ENCODE measurements at places on chromosomes 3 and 15.

DNA sequence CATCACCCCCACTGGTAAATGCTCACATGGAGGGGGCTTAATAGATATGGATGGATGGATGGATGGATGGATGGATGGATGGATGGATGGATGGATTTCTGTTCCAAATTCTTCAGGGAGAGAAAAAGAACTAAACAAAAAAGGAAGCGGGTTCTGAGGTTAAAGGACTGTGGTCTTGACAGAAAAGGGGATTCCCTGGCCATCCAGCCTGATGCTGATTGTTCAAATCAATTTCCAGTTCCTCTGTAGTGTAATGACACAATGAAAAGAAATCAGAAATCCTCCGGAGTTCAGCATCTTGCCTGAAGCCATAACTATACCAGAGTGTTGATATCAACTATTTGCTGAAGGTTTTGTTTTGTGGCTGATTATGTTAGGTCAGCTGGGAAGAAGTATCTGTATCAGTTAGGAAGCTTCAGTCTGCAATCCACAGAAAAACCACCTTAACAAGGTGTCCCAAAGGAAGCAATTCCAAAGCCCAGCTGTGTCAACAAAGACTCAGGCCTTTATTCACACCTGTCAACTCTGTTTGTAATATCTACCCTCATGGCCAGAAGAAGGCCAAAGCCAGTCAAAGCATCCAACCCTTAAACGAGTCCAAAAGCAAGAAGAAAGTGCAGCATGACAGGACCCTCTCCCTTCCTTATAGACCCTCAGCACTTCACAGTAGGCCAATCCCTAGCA lies 24.5 kb upstream of the RASA2 start:
- H3K36me3 ChIP-seq, result peaks cover 1% of the 10 kb centered on the region
- H3K27me3 ChIP-seq, result no peaks in the 10 kb centered on the region
- peaks cover 25% of the 10 kb centered on the region for H3K4me1 ChIP-seq
- no peak overlapping the region for H3K4me3 ChIP-seq
- no peak overlapping the region for H3K27ac ChIP-seq

DNA sequence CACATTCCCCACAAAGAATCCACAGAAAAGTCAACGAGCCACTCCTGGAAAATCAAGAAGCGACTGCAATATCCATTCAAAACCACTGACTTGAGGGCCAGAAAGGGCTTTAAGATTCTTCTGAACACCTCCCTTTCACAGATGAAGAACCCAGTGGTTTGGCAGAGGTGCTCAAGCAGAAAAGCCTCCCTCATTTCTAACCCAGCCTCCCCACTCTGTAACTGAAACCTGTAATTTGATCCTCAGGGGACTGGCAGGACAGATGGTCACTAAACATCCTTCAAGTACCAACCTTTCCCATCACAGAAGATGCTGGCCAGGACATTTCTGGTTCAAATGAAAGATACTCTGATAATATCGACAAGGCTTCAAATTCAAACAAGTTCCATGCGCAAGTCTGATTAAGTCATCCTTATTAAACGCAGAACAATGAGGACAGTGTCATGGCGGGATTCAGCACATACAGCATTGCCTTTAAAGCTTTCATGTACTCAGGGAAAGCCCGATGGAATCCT lies 5.5 kb downstream of the SEMA5B start:
- peaks cover 6% of the 10 kb centered on the region for H3K4me1 ChIP-seq
- H3K36me3 ChIP-seq, result no peaks in the 10 kb centered on the region
- H3K4me3 ChIP-seq, result no peak overlapping the region
- no peak overlapping the region for H3K27ac ChIP-seq
- no peak for DNase-seq
- H3K27me3 ChIP-seq, result peaks cover 82% of the 10 kb centered on the region

GRCh38 chr15:37032091-37032775 lies 68.1 kb downstream of the MEIS2 start:
- H3K4me1 ChIP-seq, result no peaks in the 10 kb centered on the region
- no peak overlapping the region for H3K27ac ChIP-seq
- H3K36me3 ChIP-seq, result no peaks in the 10 kb centered on the region
- DNase-seq, result no peak
- no peak overlapping the region for H3K4me3 ChIP-seq

DNA sequence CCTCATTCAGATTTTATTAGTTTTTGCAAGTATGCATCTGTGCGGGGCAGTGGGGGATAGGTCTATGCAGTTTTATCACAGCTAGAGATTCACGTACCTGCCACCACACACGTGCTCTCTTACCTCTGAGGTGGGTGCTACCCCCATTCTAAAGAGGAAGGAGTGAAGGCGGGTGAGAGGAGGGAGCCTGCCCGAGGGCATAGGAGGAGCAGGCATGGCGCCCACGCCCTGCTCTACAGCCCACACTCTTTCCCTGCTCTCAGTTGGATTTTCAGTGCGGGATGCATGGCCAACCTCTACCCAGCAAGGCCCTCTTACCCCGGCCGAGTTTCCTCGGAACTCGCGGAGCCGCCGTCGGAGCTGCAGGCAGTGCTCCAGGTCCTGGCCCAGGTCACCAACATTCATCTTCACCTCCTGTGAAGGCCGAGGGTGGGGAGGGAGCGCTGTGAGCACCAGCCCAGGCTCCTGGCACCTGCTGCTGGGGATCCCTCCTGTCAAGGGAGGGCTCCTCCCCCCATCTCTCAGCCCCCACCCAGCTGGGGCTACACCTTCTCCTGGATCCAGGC lies 26.9 kb downstream of the PLA2G4B start:
- DNase-seq, result no peak
- H3K4me3 ChIP-seq, result no peak overlapping the region
- no peak overlapping the region for H3K27ac ChIP-seq
- peaks cover 3% of the 10 kb centered on the region for H3K4me1 ChIP-seq

- peaks cover 47% of the 10 kb centered on the region for H3K27me3 ChIP-seq
- no peak overlapping the region for H3K27ac ChIP-seq
- no peaks in the 10 kb centered on the region for H3K36me3 ChIP-seq
These were observed 143.3 kb downstream of the SMAD6 start for GRCh38 chr15:66845266-66845785.

- peaks cover 12% of the 10 kb centered on the region for H3K36me3 ChIP-seq
- no peak overlapping the region for H3K4me3 ChIP-seq
- no peak overlapping the region for H3K27ac ChIP-seq
- no peak for DNase-seq
- H3K4me1 ChIP-seq, result peaks cover 66% of the 10 kb centered on the region
- no peaks in the 10 kb centered on the region for H3K27me3 ChIP-seq
These were observed 137.4 kb downstream of the MBNL1 start for GRCh38 chr3:152405915-152406802.

GRCh38 chr3:177465257-177465642 lies 268.0 kb upstream of the TBL1XR1 start:
- no peak overlapping the region for H3K4me3 ChIP-seq
- H3K27ac ChIP-seq, result no peak overlapping the region
- no peaks in the 10 kb centered on the region for H3K4me1 ChIP-seq
- H3K27me3 ChIP-seq, result no peaks in the 10 kb centered on the region

GRCh38 chr3:45992821-45993221 lies 2.8 kb downstream of the FYCO1 start:
- H3K27me3 ChIP-seq, result no peaks in the 10 kb centered on the region
- DNase-seq, result no peak
- peaks cover 43% of the 10 kb centered on the region for H3K36me3 ChIP-seq
- H3K27ac ChIP-seq, result peak overlapping the region; percentile 64
- peaks cover 74% of the 10 kb centered on the region for H3K4me1 ChIP-seq

Data from activated T-helper 1 cell treated with anti-CD3 and anti-CD28 coated beads, Interleukin-12 subunit alpha, Interleukin-12 subunit beta, Interleukin-2, Interleukin-4 antibody, amounts not matched to agents 30 ng/mL and 10 ng/mL and 1 ng/mL, durations not matched to agents 14 hours and 24 hours and 36 hours (primary cell).